ENCODE measurements at places on chromosomes 7 and 10.

- DNase-seq: no peak
Measured at GRCh38 chr10:71550628-71551027, 153.9 kb downstream of the CDH23 start.

DNA sequence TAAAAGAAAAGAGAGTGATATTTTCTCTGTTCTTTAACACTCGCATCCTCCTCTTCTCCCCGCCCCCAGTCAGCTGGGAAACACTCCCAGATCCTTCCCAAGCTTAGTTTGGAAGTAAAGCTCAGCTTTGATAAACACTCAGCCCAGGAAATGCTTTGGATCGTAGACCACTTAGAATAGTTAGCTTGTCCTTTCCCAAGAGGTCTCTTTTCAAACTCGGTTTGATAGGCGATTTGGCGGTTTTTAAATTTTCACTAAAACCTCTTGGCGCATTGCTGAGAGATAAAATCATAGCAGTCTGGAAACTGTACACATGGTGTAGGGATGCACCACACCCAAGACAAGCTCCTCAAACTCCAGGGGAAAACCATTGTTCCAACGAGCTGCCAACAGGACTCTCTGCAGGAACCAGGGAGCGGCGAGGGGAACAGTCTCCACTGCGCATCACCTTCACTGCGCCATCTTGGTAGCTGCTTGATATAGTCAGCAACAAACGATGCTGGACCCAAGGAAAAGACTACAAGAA, 22.3 kb downstream of the SMURF1 start:
- no peak for DNase-seq

GRCh38 chr10:72736176-72736827, 44.4 kb downstream of the MCU start:
- DNase-seq: no peak

DNA sequence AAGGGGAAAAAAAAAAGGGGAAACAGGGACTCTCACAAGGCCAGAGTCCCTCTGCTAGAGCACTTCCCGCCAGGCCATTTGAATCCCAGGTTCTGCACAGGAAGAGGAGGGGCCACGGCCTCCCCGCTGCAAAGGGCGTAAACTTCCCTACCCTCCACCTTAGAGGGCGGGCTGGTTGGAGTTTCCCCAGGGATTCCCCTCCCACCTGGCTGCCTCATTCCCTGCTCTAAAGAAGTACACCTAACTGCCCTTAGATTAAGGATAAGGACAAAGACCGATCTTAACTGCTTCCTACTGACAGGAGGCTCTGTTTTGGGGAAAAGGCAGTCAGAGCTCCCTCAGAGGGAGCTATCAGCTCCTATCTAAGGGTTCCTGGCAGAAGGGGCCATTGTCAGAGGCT, 102.0 kb upstream of the ARMC3 start:
- no peak for DNase-seq

DNA sequence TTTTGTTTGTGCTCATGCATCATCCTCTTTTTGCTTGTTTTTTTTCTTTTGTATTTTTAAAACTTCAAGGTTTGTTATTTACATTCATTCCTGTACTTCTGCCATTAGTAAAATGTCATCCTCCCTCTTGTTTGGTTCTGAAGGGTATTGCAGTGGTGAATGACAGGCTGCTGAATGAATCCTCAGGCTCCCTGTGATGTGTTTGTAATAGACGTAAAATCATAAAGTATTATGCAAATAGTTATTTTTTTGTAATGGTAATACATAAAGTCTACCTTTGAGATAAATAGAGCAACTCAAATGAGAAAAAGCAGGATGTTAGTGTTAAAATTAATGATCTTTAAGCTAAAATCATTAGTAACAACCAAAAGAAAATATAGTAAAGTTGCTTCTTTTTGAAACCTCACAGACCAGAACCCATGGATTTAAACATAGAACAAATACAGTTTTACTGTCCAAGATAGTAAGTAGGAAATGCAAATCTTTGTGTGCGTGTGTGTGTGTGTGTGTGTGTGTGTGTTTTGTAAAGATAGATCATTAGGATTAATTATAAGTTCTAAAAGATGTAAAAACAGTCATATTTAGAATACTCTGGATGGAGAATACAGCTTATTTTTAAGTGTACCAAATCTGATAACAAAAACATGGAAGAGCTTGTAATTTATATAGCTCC, 4.5 kb downstream of the GLCCI1 start:
- DNase-seq: no peak

DNA sequence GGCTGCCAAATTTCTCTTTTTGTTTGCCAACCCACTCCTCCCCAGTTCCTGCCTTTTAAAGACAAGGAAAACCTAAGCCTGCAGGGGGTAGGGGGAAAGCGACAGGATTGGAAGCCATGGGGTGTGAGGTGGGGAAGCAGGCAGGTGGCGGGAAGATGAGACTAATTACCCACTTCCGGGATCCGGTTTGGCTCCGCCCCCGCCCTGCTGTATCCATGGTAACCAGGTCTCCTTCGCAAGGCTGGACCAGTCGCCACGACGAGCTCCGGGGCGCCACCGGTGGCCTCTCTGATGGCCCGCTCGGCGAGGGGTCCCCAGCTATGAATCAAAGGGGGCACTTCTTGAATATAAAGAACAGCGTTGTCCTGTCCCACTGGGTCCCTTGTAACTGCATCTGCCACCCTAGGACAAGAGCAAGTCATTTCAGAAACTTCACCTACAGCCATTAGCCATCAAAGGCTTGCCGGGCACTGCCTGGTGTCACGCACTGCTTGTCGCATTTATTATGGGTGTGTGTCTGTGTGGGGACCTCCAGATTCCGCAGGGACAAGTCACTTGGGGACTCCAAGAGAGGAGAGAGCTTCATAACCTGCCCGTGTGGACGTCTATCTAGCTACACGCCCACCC, 55.4 kb upstream of the LMTK2 start:
- no peak for DNase-seq
